ENCODE measurements at places on chromosomes 3 and 15.
A peak's percentile ranks its signal among the peaks of the same experiment; 100 is the strongest.

GRCh38 chr3:34053626-34054025 is 255.2 kb downstream of the PDCD6IP start:
- DNase-seq = no peak

GRCh38 chr3:172241405-172241804 is 202.0 kb downstream of the FNDC3B start:
- no peak for DNase-seq

- no peak for DNase-seq
Measured at GRCh38 chr3:176051766-176052165, 1145.5 kb downstream of the TBL1XR1 start.

DNA sequence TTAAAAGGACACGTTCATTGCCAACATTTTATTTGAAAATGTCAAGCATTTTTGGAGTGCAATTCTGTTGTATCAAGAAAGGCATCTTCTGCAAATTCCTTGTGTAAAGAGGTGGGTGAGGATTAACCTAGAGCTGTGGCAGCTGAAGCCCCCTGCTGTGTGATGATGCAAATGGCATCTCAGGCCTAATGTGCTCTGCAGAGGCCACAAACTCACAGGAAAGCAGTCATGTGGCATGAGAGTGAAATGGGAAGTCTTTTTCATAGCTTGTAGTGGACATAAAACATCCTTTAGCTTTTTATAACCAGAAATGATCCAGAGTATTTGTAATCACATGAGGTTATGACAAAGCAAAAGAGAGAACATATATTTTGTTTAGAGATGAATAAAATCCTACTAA is 6.4 kb downstream of the CADM2 start:
- DNase-seq = no peak

GRCh38 chr3:138400651-138401070 is 33.8 kb upstream of the ESYT3 start:
- no peak for DNase-seq

GRCh38 chr3:75896265-75896664 is 110.9 kb upstream of the ZNF717 start:
- no peak for DNase-seq

GRCh38 chr3:49733551-49733950 is 9.8 kb upstream of the GMPPB start:
- DNase-seq = no peak

DNA sequence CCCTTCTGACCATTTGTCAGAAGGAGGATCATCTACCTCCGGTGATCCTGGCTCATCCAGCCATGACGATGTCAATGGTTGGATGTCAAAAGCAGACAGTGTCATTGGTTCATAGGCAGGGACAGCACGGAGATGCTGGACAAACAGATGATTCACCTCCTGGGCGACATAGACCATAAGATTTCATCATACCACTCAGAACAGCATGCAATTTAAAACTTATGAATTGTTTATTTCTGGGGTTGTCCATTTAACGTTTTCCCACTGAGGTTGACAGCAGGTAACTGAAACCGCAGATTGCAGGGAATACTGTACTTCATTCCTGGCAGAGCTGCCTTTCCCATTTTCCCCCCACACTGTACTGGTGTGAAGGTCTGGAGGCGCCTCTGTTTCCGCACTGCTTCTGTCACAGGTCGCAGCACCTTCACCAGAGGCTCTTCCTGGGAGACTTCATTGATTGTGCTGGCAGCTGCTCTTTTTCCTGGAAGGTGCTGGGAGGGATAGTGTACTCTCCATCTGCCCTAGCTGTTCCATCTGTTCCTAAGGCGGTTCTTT is 32.5 kb upstream of the TMOD3 start:
- DNase-seq = no peak

- no peak for DNase-seq
Measured at GRCh38 chr3:156670077-156670476, 4.3 kb upstream of the TIPARP start.

GRCh38 chr3:149512073-149512782 is 37.7 kb downstream of the TM4SF4 start:
- no peak for DNase-seq

DNA sequence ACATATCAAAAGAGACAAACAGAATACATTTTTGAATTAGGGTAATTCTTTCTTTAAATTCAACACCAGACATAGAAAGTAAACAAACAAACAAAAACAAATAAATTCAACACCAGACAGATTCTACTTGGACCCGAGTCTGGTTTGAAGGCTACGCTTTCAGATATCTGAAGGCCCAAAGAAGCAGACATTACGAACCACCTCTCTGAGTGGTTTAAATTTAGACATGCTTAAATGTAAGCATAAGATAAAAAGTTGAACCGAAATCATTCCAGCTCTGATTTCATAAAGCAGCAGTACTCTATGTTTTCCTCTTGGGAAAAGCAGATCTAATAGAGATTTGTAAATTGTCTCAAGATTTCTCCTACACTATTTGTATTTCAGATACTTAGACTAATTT is 29.9 kb downstream of the UBA5 start:
- DNase-seq = no peak

DNA sequence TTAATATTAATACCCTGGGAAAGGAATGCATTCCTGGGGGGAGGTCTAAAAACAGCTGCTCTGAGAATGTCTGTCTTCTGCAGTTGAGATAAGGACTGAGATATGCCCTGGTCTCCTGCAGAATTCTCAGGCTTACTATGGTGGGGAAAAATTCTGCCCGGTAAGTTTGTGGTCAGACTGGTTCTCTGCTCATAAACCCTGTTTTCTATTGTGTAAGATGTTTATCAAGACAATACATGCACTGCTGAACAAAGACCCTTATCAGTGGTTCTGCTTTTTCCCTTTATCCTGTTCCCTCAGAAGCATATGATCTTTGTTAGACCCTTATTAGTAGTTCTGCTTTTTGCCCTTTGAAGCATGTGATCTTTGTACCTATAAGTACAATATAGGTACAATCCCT is 494.6 kb downstream of the CNTN6 start:
- DNase-seq = no peak

DNA sequence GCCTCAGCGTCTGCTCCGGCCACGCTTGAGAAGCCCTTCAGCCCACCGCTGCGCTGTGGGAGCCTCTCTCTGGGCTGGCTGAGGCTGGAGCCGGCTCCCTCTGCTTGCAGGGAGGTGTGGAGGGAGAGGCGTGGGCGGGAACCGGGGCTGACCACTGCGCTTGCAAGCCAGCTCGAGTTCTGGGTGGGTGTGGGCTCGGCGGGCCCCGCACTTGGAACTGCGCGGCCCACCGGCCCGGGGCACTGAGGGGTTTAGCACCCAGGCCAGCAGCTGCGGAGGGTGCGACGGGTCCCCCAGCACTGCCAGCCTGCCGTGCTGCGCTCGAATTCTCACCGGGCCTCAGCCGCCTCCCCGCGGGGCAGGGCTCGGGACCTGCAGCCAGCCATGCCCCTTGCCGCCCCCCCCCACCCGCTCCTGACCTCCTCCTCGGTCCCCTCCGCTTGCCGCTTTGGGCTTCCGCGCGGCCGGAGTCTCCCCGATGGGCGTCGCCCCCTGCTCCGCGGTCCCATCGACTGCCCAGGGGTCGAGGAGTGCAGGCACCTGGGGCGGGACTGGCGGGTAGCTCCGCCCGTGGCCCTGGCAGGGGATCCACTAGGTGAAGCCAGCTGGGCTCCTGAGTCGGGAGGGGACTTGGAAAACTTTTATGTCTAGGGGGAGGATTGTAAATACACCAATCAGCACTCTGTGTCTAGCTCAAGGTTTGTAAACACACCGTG is 106.7 kb downstream of the RAP2B start:
- DNase-seq = no peak

DNA sequence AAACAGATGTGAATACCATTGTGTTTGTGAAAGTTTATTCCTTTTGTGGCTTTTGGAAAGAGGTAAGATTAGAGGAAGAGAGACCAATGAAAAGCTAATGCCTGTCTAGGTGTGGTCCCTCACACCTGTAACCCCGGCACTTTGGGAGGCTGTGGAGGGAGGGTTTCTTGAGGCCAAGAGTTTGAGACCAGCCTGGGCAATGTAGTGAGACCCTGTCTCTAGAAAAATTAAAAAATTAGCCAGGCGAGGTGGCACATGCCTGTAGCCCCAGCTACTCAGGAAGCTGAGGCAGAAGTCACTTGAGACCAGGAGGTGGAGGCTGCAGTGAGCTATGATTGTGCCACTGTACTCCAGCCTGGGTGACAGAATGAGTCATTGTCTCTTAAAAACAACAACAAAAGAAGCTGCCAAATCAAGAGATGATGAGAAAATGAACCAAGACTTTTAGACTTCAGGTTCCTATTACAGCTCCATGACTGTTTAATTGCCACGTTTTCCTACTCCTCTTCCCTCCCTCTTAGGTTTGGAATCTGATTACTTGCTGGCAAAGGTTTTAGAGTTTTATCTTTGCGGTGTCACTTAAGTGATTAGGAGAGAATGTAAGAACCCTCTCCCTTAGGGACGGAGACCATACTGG is 68.7 kb downstream of the CGNL1 start:
- no peak for DNase-seq

- no peak for DNase-seq
Measured at GRCh38 chr3:196942915-196943277, 568 bp upstream of the NCBP2 start.

GRCh38 chr15:58066042-58066867 is 744 bp upstream of the ALDH1A2 start:
- DNase-seq = peak; percentile 44

DNA sequence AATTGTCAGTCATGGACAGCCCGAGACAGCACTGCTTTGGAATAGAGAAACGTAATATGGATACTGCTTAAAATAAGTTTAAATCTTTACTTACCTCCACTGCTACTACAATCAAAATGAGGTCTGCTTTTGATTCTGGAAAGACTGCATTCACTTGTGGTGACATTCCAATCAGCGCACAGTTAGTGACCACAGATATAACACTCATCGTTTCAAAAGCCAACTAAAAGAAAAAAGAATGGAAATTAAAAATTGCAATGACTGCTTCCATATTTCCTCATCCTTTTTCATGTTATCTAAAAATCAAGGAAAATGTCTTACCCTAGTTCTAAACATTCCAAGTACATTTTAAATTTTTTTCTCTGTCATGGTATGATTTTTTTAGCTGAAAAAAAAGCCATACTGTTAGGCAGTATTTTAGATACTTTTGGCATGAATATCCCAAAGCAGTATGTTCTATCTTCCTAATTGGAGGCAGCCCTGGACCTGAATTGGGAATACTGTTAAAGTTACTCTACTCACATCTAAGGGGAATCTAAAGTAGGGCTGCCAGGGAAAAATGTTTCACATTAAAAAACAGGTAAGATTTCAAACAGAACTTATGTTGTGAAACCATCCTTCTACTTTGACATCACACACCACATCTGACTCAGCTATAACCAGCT is 72.1 kb downstream of the ANO10 start:
- DNase-seq = no peak

GRCh38 chr3:71784914-71785531 is at the start of gene PROK2:
Gene PROK2, minus strand, starts transcription at chr3:71785148. Its CDS starts 96 bp downstream, at chr3:71785052.
- DNase-seq = no peak

GRCh38 chr3:42123012-42123581 is 31.9 kb downstream of the TRAK1 start:
- DNase-seq = no peak

DNA sequence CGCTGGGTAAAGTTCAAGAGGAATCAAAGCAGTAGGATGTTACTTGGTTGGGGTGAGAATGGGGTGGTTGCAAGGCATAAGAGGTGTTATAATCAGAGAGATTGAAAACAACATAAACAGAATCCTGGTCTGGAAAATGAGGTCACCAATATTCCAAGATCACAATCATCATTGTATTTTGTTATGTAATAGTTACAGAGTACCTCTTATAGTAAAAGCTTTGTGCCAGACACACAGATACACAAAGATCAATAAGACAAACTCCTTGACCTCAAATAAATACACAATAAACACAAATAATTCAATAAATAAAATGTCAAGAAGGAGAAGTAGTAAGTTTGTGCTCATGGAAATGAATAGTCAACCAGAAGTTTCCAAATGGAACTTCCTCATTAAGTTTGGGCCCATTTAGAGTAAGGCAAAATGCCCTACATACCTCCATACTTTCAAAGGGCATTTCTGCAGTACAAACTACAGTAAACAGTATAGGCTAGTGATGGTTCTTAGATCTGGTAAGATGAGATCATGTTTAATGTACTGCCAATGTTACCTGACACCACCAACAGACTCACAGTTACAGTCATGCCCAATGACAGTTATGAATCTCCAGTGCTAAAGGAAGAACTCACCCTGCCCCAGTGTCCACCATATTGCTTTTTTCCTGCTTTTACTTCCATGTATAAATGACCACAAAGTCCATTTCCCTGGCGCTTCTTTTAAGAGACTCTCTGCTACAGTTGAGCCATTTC is 93.4 kb downstream of the KCNMB2 start:
- DNase-seq = no peak

DNA sequence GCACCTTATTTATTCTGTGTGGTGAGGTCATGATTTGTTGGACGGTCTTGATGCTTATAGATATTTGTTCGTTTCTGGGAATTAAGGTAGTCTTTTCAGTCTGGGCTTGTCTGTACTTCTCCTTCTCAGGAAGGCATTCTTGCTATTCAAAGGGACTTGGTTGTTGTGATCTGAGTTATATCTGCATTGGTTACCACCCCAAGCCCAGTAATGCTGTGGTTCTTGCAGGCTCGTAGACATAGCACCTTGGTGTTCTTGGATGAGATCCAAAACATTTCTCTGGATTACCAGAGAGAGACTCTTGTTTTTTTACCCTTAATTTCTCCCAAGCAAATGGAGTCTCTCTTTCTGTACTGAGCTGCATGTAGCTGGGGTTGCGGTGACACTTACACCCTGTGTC is 128.0 kb upstream of the CBLB start:
- no peak for DNase-seq

- DNase-seq = no peak
Measured at GRCh38 chr15:87986776-87987175, 269.8 kb downstream of the NTRK3 start.

GRCh38 chr15:28128031-28128430 is 28.9 kb upstream of the OCA2 start:
- no peak for DNase-seq
